ENCODE measurements at places on chromosomes 5 and 9.

DNA sequence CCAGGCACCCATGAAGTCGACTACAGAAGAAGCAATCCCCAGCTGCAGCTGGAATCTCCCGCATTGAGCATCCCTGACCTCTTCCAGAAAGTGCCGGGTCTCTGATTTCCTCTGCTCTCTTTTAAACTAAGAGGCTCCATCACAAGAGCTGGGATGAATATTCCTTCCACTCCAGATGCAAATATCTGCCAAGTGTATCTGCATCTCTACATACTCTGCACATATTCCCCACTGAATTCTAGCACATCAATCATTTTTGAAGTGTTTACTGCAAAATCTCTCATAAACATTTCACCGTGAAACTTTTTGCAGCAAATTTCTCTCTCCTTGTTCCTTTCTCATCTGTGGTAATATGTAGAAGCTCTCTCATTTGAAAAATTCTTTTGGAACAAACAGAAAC is 161.5 kb downstream of the GABRB2 start:
- no peak for ATAC-seq

DNA sequence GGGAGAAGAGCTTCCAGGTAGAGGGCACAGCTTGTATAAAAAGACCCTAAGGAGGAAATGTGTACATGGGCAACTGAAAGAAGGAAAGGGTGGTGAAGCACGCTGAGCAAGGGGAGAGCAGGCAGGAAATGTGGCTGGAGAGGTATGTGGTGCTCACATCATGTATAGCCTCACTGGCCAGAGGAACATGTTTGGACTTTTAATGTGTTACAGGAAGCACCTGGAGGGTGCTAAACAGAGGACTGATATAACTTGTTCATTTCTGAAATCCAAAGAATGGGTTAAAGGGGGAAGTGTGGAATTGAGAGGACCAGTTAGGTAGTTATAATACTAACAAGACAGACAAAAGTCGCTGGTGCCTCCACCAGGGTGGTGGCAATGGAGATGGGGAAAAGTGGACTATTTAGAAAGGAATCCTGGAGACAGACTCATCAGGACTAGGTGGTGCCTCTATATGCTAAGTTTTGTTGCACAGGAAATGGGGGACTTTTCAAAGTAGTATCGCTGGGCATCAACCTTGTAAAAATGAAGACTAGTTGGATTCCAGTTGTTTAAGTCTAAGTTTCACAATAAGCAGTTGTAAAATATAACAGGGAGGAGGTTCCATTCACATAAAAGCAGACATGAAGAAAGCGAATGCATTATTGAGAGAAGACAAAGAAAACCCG is 63.1 kb upstream of the CD180 start:
- no peak for ATAC-seq

- ATAC-seq: no peak
Measured at GRCh38 chr5:111488353-111488752, 24.0 kb downstream of the STARD4 start.

DNA sequence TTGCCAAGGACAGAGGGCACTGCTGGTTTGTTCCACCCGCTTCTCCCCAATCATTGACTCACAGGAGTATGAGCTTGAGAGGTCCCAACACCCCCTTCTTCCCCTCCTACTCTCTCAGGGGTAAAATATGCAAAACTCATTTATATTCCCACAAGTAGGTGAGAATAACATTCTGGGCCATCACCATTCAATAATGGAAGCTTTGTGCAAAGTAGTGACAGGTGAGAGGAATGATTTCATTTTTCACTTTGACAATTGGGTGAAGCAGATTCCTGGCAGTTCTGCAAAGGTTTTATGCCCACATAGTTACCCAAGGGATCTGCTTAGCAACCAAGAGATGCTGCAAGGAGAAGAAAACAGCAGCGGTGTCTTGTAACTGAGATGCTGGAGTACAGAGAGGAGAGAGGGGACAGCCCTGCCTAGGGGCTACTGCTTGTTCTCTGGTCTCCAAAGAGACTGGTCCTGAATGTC is 137.6 kb downstream of the CMYA5 start:
- ATAC-seq: no peak

DNA sequence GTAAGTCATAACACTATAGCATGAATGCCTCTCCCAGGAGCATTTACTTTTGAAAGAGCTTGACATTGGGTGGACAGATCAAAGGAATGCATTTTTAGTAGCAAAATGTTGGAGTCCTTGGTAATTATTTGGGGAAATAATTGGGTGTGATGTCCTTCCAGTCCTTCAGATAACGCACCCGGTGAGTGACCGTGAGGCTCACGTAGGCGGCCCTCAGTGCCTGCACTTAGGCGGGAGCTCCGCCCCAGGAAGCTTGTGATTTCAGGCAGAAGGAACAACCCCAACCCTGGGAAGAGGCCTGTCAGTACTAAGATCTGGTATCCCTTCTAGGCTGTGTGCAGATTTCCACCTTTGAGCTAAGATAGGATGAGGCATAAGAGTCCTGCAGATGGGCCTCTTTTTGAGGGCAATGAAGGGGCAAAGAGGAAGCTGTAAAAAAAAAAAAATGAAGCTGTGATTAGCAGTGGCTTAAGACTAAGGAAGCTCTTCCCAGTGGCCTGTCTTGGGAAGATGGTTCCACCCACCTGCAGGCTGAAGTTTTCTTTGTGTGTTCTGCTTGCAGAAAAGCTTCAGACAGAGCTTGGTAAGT is 14.9 kb downstream of the BTNL9 start:
- no peak for ATAC-seq

DNA sequence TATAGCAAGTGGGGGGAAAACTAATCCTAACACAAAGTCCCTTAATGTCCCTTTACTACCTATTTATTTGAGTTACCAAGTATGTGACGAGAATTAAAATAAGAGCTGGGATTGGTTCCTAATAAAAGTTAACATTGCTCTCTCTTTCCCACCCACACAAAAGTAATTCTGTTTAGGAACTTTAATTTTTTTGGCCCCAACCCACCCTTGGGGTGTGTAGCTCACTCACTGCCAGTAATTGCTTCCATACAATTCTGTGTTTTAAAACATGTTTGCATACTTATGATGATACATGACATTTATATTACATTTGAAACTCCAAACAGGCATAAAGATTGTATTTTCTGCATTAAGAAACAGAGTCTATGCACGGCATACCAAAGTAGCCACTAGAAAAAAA is 106.5 kb downstream of the BNC2 start:
- no peak for ATAC-seq

DNA sequence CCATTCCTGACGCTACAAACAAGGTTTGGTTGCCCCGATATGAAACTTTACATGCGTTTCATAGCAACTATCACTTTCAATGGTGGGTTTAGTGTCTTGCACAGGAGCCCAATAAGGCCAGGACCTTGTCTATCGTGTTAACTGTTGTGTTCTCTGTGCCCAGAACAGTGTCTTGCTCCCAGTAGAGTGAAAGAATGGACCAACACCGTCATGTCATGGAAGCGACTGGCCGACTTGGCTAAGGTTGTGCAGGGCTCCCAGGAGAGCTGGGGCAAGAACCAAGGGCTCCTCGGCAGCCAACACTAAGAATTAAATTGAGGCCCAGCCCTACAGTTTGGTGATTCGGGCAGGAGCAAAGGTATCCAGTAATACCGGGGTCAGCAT is 498 bp upstream of the ARHGEF37 start:
- ATAC-seq: peak; percentile 6

DNA sequence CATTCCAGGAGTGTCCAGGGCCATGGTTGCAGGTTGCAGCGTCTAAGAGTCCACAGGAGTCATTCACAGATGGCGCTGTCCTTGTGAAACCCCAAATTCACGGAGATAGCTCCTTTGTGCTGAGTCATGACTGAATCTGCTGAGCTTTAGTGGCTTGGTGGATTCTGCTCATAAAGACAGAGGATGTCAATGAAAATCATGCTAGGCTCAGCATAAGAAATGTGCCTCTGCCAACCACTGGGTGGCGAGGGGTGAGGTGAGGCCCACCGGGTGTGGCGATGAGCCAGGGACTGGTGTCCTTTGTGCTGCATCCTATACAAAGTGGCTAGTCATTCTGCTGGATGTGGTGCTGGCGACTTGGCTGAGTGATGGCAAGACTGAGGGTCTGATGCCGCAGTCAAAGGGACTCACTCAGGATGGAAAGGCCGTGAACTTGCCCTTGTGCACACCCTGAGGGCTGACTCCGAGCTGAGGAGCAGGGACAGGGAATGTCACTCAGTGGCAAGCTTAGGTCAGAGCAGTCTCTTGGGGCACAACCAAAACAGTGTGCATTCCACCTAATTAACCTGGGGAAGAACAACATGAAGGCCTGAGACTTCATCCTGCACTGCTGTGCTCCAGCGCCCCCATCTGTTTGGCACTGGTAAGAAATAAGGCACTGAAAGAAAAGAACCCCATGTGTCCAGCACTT is 71.5 kb downstream of the DAP start:
- ATAC-seq: peak; percentile 59

GRCh38 chr5:114223866-114224265 is 138.0 kb upstream of the KCNN2 start:
- no peak for ATAC-seq

DNA sequence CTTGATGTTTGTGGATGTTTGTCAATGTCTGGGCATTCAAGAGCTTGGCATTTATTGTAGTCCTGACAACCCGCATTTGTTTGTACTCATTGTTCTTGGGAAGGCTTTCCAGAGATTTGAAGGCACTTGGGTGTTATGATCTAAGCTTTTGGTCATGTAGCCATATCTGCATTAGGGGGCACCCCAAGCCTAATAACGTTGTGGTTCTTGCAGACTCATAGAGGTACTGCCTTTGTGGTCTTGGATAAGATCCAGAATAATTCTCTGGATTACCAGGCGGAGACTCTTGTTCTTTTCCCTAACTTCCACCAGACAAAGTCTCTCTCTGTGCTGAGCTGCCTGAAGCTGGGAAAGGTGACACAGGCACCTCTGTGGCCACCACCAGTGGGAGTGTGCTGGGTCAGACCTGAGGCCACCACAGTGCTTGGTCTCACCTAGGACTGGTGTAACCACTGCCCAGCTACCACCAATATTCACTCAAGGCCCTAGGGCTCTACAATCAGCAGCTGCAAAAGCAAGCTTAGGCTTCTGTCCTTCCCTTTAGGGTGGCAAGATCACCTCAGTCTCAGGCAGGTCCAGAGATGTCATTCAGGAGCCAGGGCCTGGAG is 144.4 kb upstream of the TAS2R1 start:
- no peak for ATAC-seq

- ATAC-seq: no peak
Measured at GRCh38 chr5:122358372-122358979, 46.4 kb downstream of the SNCAIP start.

GRCh38 chr9:87685871-87686519 is 39.9 kb upstream of the CTSL start:
- ATAC-seq: peak; percentile 39

DNA sequence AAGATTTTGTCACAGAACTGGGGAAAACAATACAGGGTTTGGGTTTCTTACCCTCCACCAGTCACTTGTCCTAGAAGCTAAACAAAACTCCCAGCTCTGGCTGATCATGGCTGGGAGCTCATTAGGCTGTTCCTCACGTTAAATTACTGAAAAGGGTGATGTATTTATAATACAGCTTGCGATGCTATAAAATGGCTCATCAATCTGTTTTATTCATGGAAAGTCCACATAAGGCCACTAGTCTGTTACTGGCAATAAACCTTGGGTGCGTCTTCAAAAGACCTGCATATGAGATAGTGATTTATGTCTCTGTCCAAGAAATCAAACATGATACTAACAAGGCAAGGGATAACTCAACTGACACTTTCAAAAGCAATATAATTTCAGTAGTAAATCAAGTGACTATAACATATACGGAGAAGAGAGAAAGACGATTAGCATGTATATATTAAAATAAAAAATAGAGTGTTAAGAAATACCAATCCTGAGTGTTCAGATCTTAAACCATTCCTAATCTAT is 219.0 kb downstream of the BNC2 start:
- ATAC-seq: no peak

DNA sequence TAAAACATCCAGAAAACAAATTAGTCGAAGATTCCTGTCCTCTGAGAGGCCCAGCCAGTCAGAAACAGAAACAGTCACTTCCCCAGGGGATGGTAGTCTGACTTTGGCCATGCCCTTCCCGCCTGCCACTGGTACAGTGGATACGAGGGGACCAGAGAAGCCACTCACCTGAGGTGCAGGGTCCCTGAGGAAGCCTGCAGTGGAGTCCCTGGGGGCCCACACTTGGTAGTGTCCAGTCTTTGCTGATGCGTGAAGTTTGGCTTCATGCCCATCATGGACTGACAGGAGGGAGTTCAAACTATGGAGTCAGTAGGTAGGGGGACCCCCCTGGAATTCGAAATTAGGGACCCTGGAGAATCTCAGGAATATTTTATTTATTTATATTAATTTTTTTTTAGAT is 147.5 kb downstream of the DAB2IP start:
- ATAC-seq: no peak

- ATAC-seq: no peak
Measured at GRCh38 chr9:110133059-110133458, 74.9 kb downstream of the C9orf152 start.

DNA sequence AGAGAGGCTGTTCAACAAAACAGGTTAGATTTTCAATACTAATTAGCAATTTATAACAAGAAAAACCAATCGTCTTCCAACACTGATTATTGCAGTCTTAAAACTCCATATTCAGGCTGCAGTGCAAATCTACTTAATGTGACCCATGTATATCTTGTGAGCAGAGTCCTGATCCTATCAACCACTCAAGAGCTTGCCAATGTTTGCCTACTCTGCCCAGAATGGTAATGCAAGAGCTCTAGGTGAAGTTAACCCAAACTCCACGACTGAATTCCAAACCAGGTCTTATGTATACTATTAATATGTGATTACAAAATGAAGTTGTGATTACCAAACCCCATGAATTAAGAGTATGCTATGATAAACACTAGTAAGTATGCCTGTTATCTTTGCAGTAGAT is 17.1 kb downstream of the EFNA5 start:
- ATAC-seq: no peak

- no peak for ATAC-seq
Measured at GRCh38 chr9:14746626-14747025, 24.1 kb upstream of the CER1 start.

GRCh38 chr5:15290953-15291352 is 209.0 kb upstream of the FBXL7 start:
- no peak for ATAC-seq

DNA sequence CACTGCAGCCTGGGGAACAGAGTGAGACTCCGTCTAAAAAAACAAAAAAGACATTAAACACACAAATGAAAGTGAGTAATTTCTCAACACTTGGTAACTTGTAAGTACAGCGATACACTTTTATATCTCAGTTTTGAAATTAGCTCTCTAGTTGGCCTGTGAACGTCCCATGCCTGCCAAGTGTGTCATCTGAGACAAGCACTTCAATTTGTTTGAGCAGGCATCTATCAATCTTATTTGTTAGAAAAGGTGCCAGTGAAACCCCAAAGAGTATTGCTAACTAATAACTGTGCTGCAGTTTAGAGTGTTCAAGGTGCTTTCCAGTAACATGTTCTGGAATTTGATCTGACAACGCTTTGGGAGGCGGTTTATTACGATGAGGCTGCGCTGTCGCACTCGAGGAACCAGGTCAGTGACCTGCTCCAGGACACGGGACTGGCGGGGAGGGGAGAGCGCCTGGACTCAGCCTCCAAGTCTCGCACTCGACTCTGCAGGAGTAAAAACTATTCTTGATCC is 1.1 kb upstream of the SPIN1 start:
- ATAC-seq: peak; percentile 36

Measured in activated T-helper 17 cell treated with anti-CD3 and anti-CD28 coated beads, Interleukin-2, amount 50 U/mL, for 72 hours (primary cell).